8988T (cell line): ENCODE measurements at places on chromosomes 4 and X.

GRCh38 chr4:11160288-11160687, 268.4 kb downstream of the HS3ST1 start:
- no peak for DNase-seq

DNA sequence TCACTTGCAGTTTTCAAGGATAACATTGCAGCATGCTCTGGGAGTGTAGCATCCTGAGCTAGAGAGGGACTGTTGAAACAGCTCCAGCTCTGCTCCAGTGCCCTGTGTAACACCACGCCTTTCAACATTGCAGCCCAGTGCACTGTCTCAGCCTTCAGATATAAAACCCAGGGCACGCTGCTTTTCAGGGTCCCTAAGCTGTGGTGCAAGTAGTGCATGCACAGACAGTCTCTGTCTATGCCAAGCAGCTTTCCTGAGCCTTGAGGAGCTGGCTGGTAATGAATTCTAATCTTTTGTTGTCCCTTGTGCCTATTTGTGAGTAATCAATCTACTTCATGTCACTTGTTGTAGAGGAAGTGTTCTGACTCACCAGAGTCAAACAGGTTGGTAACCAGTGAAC, 897.0 kb downstream of the ARAP2 start:
- DNase-seq: no peak

- DNase-seq: no peak
These were observed 83.0 kb downstream of the AFF1 start for GRCh38 chr4:87017580-87018342.

- no peak for DNase-seq
These were observed 130.8 kb downstream of the PDLIM5 start for GRCh38 chr4:94582517-94582916.

DNA sequence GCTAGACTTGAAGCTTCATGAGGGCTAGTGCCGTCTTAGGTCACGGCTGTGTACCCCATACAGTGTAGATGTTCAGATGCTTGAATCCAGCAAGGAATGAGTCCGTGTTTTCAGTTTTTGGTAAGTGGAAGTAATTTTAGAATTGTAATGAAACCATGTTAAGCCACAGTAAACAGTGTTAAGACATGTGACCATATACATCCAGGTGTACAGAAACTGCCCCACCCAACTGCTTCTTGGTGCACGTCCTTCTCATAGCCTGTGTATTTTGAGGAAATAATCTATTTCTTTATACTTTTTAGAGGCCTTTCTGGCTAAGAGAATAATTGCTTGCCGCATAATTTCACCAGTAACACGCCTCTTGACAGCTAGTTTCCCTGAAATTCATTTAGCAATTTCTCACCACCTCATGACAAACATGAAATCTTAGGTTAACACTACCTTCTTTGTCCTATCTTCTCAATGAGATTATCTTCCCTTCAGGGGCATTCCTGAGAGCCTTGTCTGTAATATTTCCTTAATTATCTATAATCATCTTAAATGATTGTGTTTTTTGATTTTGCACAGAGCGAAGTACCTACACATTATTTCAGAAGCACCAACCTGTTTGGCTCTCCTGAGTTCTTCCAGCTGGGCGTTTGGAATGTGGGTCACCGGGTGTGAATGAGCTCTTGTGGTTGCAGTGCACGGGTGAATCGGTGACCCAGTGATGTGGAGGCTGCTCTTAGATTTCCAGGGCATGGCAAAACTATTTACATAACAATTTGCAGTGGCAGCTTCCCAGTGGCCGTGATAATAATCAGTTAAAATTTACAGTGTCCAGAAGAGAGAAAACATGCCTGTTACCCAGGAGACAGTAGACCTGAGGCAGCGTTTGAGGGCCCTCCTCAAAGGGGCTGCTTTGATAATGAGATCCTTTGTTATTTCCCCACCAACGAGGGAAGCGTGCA, 50.2 kb upstream of the TADA2B start:
- DNase-seq: no peak

- DNase-seq: no peak
These were observed 11.8 kb downstream of the KIF4A start for GRCh38 chrX:70301716-70302115.

DNA sequence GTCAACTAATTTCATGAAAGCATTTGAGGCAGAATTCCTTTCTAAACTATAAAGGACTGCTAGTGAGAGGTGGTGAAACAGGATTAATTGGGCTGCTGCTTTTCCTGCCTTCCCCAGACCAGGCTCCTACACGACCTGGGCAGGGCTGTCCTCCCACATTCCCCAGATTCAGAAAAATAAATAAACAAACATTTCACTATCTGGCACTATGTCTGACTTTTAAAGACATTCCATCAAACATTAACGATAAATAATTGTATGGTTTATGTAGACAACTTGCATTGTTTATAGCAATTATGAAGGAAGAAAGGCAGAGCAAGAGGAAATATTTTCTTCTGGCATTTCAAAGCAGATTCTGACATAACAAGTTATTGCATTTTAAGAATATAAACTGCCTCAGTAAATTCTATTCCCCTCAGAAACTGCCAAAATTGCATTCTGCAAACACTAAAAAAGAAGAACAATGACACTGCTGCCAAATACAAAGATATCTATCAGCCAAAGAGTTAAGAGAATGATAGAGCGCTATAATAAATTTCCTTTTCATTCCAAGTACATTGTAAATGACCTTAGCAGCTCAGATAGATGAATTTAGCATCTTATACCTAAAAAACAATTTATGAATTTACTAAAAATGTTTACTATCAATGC, 214.7 kb upstream of the INTU start:
- no peak for DNase-seq

GRCh38 chrX:43813898-43814297, 68.4 kb downstream of the MAOB start:
- DNase-seq: no peak

DNA sequence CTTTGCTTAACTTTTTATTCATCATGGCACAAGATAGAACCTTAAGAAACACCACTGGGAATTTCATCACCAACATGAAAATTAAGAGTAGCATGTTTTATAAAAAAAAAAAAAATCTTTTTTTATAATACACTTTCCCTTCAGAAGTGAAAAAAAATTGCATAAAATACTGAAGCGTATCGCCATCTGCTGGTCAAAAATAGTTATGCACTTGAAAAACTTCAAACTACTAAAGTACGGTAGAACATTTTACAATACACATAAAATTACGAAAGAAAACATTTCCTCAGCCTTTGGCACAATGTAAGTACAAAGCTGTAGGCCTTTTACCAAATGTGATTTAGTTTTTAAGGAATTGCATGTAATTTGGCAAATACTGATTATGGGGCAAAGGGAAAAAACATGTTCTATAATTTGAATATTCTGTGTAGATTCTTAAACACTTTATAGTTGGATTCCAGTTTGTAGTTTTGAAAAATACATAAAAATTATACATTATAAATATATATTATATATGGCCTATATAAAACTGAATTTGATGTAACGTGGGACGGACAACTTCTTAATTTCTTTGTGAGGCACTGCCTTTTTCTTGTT, 26.5 kb downstream of the HCCS start:
- no peak for DNase-seq

GRCh38 chr4:61068745-61069144, 131.4 kb upstream of the ADGRL3 start:
- no peak for DNase-seq

- no peak for DNase-seq
These were observed 39.6 kb downstream of the RFC1 start for GRCh38 chr4:39326468-39326977.

GRCh38 chrX:100363896-100364295, 46.2 kb downstream of the PCDH19 start:
- DNase-seq: no peak

GRCh38 chrX:49176421-49177326, 5.0 kb downstream of the PLP2 start:
- no peak for DNase-seq

DNA sequence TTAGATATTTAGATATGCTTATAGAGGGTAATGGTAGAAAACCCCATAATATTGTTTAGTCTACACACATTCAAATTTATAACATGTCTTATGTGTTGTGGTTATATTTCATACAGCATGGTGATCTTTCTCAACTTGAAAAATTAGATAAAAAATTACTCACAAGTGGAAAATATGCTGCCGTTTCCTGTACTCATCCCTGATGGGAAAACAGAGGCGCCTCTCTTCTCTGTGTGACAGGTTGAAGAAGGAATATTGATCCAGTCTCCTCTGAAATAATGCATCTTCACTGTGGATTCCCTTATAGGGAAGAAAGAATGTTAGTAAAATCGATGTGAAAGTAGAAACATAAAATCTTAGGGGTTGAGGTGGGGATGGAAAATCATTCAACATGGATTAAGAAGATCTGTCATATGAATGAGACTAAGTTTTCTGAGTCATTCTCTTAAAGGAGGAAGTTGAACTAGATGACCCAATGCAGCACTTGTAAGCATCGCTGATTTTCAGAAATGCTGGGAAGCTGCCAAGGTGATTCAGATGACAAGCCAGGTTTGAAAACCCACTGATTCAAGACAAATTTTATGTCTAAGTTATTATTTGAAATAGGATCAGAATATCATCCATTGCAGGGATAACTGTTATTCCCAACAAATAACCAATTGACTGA, 70.7 kb downstream of the ANKRD50 start:
- no peak for DNase-seq

- no peak for DNase-seq
These were observed 35.7 kb downstream of the MORC4 start for GRCh38 chrX:106964290-106964689.

DNA sequence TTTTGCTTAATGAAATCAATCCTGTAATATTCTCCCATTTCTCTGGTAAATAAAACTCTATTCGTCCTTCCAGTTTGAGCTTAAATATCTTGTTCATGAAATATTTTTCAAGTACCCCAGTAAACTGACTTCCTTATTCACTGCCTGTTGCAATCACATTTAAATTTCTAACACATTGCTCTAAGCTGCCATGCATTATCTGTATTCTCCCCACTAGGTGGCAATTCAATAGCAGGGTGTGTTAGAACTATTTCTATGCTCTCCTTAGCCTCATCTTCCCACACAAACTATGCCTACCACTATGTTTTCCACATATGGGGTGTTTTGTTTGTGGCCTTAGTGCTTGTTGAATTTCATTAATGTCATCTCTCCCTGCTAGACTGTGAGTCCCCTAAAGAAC, 377.1 kb upstream of the HS3ST1 start:
- DNase-seq: no peak

GRCh38 chr4:184328022-184328736, 110.5 kb upstream of the ENPP6 start:
- no peak for DNase-seq

DNA sequence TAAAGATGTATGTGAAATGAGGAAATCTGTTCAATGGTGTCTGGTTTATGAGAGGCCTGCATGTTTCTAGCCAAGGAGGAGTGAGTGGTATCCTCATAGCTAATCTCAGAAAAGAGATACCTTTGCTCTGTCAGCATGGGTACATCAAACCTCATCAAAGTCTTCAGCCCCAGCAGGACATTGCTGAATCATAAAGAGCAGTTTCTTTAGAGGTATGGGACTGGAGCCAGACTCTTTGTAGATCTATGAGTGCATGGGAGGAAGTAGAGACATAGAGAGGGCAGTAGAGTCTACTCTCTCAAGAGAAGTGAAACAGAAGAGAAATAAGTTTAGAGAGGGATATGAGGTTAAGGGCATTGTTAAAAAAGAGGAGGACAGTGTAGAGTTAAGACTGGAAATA, 1950.9 kb downstream of the ARAP2 start:
- no peak for DNase-seq

DNA sequence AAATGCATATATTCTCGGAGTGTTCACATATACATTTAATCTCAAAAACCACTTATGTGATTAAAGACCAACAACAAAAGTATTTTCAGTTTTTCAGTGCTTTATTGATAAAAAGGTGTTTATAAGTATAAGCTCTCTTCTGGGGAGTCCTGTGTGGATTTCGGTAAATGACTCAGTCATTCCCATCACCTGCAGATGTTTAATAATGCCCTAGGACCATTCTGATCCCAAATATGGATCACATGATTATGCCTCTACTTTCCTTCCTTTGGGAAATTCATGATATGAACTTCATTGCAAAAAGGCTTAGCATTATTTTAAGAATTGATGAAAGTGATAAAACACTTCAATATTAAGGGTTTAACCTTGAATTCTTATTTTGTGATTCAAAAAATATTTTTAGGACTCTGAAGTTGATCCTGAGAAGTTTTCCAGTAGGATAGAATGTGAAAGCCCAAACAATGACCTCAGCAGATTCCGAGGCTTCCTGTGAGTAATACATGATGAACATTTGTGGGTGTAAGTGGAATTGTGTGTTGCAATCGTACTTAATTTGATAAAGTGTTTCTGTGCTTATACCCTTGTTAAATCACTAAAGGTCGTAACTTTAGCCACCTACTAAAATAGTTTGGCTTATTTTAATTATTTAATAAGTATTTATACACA, 40.2 kb downstream of the ATP10D start:
- DNase-seq: no peak

DNA sequence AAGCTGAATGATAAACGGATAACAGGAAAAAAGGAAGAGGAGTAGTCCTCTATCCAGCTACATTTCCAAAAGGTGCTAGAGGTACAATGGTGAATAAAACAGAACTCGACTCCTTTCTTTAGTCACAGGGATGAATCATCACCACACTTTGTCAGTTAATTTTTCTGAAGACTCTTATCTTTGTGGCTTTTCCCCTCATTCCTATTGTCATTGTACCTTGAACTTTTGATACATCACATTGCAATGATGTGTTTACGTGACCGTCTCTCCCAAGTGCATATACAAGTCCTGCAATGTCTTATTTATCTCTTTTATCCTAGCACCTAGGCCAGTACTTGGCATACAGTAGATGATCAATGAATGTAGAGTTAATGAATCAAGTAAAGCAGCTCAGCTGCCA, 134.7 kb downstream of the LHFPL1 start:
- no peak for DNase-seq

DNA sequence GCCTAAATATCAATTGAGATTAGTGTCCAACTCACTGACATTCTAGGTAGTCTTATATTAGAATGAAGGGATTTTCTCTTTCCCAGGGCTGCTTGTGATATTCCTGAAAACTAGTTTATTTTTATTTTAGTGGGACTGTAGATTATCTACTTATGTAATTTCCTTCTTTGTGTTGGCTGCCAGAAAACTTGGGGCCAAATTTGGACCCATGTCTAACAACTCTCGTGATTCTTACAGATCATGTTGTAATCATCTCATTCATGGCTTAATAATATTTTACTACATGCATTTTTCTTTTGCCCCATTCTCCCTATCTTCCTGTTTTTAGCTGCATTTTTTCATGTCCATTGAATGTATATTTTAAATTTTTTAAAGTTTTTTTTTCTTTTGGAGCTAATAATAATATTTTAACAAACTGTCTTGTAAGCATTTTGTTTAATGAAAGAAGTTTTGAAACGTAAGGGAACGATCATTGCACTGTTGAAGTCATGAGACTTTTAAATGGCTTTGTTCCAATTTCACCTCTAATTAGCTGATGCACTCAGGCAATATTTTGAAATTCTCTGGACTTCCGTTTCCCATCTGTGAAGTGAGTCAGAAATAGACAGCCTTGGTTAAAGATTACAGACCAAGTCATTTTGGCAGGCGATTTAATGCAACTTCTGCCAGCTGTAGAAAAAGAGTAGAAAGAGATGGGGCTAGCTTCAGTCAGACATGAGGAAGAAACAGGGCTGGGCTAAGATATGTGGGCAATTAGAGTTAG, 14.3 kb upstream of the TDO2 start:
- DNase-seq: no peak

GRCh38 chr4:109861916-109862511, 14.1 kb downstream of the LRIT3 start:
- no peak for DNase-seq
